Stimulated activated CD8-positive, alpha-beta memory T cell treated with anti-CD3 and anti-CD28 coated beads, Interleukin-7, amount 100 ng/mL, for 24 hours (primary cell): ENCODE measurements at places on chromosomes 12 and 14.
A peak's percentile ranks its signal among the peaks of the same experiment; 100 is the strongest.

- no peak for DNase-seq
These were observed 110.0 kb upstream of the RESF1 start for GRCh38 chr12:31849090-31849687.

DNA sequence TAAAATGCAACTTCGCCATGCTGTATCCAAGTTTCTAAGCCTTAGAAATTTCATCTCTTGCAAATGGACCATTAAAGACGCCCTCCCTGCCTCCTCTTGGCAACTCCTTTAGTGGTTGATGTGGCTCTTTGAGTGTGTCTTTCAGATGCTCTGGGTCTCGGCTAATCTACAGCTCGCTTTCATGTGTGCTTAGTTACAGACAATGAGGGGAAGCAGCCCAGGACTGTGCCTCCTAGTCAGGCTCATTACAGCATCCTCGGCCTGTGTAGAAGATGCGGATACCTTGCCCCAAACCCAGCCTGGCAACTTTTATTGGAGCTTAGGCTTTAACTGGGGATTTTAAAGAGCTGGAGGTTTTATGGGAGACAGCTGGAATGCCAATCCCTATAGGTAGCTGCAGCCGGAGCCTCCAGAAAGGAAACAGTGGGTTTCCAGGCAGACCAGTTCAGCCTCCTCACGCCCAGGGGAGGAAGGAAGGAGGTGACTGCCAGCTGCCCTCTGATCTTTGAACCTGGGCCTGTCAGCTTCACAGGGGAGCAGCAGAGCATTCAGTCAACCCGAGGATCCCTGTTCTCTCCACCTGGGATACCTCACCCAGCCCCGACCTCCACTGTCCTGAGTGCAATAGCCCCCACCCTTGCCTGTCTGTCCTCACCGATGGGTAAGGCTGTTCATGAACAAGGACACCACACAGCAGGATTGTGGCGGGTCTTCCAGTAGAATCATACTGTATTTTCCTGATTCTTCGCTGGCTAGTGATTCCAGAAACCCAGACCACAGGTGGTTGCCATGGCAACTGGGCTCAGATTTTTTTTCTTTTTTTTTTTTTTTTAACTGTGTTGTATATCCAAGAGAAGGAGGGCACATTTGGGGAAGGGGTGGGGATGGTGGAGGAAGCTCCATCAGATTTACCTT is 638.5 kb downstream of the MED13L start:
- no peak for DNase-seq

DNA sequence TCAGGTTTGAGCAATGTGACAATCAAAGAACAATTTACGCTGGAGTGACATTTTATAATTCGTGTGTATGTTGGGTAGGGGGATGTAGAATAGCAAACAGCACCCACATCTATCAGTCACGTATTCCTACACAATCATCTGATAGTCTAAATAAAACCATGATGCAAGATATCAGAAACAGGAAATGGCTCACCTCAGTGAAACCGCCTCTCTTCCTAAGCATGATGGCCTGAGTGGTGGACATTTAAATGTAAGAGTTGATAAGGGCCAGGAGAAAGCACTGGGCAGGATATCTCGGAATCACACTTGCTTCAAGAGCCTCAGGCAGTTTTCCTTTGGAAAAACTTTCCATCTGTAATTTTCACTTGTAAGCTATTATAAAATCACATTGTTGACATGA is 128.2 kb downstream of the GRIP1 start:
- DNase-seq = no peak

DNA sequence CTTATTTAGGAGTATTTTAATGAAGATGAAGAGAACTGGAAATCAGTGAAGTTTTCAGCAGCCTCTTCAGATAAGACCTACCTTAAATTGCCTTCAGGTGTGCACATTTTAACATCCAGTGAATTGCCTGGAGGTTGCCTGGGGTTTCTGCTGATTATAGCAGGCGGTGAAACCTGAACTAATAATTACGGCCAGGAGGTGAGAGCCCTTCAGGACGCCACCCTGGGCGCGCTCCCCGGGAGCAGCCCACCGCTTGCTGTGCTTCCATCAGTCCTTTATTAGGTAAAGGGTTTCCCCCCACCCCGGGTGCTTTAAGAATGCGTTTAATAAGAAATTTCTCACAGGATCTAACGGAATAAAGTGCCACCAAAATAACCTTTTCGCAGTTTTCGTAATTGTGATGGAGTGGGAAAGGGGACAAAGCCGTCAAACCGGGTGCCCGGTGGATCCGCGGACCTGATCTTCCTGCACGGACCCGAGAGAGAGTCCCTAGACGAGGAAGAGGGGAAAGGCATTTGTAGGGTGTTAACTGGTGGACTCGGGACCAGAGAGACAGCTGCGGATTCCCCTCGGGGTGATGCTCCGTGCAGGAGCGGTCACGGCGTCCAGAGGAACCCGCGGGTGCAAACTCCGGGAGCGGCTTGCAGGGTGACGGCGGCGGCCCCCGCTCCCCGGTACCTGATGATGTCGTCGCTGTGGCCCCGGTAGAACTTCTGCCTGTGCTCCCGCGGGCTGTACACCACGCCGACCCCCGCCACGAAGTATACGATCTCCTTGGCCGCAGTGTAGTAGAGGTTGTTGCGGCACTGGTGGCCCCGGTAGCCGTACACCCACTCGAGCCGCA is 902 bp downstream of the EML5 start:
- DNase-seq = peak; percentile 4

DNA sequence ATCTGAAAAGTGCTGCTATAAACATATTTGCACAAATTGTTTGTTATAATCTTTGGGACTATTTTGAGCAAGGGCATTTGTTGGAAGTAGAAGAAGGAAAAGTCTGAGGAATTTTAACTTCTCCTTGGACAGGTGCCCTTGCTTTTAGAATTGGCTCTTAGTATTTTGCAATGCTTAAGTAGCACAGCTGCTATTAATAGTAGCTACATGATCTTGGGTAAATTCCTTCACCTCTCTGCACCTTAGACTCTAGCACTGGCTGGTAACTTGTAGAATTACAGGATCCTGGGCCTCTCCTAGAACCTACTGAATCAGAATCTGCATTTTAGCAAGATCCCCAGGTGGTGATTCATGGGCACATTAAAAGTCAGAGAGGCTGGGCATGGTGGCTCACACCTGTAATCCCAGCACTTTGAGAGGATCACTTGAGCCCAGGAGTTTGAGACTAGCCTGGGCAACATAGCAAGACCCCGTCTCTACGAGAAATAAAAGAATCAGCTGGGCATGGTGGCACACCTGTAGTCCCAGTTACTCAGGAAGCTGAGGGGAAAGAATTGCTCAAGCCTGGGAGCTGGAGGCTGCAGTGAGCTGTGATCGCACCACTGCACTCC is 10.8 kb upstream of the TMEM120B start:
- DNase-seq = no peak

DNA sequence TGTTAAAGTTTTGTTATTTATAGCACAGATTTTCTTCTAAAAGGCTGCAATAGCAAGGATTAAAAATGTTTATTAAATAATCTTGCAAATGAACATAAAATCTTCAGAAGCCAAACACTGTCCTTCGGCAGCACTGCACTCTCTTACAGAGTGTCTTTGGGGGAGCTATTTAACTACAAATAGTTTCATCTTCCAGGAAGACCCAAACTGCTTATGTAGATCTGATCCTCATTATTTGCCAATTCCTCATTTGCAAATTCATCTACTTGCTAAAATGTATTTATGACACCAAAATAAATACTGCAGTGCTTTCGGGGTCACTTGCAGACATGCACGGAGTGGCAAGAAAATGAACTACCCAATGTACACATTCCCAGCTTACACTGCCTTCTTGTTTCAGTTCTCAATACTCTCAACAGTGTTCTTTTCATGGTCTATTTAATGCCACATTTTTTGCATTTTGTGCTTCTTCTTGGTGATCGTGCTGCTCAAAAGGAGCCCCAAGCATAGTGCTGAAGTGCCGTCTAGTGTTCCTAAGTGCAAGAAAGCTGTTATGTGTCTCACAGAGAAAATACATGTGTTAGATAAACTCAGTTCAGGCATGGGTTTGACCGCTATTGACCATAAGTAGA is 128.1 kb downstream of the PRKD1 start:
- no peak for DNase-seq
